ENCODE measurements at places on chromosomes 7 and 10. TPM values are rescaled to one million over a fixed set of nuclear protein-coding genes. Genes with fewer than 3 reads are reported as not detected.

GRCh38 chr10:29009464-29009863, 279.4 kb upstream of the LYZL1 start:
- no peaks in the 10 kb centered on the region for H3K36me3 ChIP-seq
- no peaks in the 10 kb centered on the region for H3K4me1 ChIP-seq
- no peak overlapping the region for H3K4me3 ChIP-seq
- H3K27me3 ChIP-seq = no peaks in the 10 kb centered on the region

DNA sequence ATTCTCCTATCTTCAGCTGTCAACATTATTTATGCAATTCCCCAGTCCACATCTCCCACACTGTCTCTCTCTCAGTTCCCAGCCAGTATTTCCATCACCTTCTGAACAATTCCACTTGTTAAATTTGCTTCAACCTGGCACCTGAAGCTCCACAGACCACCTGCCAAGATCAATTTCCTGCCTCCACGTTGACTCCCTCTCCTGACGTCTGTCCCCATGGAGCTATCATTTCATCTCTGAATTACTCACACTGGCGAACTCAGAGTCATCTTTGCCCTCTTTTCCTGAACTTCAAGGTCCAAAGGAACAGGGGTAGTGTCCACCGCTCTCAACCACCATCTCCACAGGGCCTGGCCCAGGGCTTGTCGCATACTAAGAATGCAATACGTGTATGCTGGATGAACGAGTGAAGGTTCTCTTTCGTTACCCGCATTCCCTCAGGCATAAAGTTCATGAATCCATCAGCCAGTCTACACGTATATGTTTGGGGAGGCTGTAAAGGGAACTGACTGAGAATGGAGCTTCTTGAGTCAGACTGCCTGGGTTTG, 183.3 kb downstream of the JCAD start:
- H3K27ac ChIP-seq = no peak overlapping the region
- no peak overlapping the region for H3K4me3 ChIP-seq
- H3K36me3 ChIP-seq = no peaks in the 10 kb centered on the region

The CRTAC1 gene
- 0.23 TPM for total RNA-seq

DNA sequence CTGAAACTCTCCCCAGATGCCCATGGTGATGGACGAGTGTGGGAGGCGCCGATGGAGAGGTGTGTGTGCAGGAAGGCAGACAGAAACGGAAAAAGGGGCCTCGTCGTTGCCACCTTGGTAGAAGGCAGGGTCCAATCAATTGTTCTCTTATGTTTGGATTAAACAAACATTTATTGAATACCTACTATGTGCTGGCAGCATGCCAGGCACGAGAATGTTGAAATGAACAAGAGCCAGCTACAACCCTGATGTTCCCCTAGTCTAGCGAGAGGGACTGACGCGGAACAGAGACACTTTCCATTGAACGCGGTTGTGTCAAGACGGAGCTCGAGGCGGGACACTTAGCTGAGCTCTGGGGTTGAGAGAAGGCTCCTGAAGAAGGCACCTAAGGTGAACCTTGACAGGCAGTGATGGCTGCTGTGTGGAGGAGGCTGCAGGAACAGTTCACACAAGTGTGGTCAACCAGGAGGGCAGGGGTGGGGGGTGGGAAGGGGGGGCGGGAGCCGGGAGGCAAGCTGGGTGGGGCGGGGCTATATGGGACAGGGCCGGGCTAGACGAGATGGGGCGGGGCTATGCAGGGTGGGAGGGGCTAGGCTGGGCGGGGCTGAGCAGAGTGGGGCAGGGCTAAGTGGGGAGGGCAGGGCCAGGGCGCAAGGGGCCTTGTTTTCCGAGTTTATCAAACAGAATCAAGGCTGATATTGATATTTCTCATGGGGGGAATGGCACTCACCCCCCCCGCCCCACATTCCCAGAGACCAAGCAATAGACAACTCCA, 181.0 kb downstream of the GATA3 start:
- DNase-seq = no peak
- no peak overlapping the region for H3K4me3 ChIP-seq
- no peaks in the 10 kb centered on the region for H3K4me1 ChIP-seq
- H3K36me3 ChIP-seq = no peaks in the 10 kb centered on the region
- no peak overlapping the region for H3K27ac ChIP-seq
- H3K27me3 ChIP-seq = no peaks in the 10 kb centered on the region

DNA sequence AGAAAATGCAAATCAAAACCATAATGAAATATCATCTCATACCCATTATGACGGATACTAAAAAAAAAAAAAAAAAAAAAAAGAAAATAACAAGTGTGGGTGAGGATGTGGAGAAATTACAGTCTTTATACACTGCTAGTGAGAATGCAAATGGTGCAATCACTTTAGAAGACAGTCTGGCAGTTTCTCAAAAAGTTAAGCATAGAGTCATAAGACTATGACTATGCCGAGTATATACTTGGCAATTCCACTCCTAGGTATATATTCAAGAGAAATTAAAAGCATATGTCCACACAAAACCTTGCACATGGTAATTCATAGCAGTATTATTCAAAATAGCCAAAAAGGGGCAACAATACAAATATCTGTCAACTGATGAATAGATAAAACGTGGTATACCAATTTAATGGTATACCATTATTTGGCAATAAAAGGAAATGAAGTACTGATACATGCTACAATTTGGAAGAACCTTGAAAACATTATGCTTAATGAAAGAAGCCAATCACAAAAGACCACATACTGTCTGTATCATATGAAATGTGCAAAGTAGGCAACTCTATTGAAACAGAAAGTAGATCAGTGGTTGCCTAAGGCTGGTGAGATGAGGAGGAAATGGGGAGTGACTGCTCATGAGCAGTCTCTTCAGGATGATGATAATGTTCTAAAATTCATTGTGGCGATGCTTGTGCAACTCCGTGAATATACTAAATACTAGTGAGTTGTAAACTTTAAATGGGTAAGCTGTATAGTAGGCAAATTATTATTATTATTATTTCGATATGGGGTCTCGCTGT, 90.1 kb upstream of the NANOS1 start:
- no peaks in the 10 kb centered on the region for H3K36me3 ChIP-seq
- H3K27ac ChIP-seq = no peak overlapping the region
- H3K4me1 ChIP-seq = no peaks in the 10 kb centered on the region
- peaks cover 4% of the 10 kb centered on the region for H3K27me3 ChIP-seq
- H3K4me3 ChIP-seq = no peak overlapping the region

The CAMK2B gene
- total RNA-seq = 0.26 TPM

The EBLN1 gene
- total RNA-seq = not detected

DNA sequence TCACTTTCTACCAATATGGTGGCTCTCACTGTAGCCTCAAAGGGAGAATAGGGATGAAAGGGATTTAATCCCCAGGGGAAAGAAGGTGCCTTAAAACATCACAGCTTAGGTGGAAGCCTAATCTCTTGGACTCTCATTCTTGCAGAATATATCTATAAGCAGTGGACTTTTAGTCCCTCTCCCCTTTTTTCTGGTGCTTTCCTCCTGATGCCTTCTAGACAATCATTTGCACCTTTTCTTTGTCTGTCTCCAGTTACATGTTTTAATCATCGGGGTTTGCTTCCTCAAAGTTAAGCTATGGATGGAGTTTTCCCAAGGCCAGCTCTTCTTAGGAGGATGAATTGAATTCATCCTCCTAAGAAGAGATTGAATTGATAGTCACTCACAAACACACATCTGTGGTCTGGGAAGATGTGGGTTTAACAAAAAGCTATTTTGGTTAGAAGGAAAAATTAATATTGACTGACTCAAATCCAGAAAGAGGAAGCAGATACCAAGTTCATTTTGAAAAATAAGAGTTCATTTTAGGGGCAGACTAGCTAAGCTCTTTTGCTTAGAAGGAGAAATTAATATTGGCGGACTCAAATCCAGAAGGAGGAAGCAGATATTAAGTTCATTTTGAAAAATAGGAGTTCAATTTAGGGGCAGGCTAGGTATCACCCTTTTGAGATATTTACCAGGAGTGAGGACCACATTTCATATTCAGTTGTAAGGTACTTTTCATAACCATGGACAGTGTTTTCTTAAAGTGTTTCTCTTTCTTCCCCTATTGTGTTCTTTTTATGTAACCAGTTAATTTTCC, 35.2 kb upstream of the PLEKHS1 start:
- no peak overlapping the region for H3K27ac ChIP-seq
- no peaks in the 10 kb centered on the region for H3K27me3 ChIP-seq
- no peaks in the 10 kb centered on the region for H3K36me3 ChIP-seq
- no peak overlapping the region for H3K4me3 ChIP-seq

GRCh38 chr10:77907900-77908717, 18.4 kb downstream of the DLG5 start:
- H3K4me3 ChIP-seq = no peak overlapping the region
- no peaks in the 10 kb centered on the region for H3K27me3 ChIP-seq
- H3K27ac ChIP-seq = no peak overlapping the region
- no peak for DNase-seq
- peaks cover 24% of the 10 kb centered on the region for H3K4me1 ChIP-seq

Measured in Panc1 (cell line).